ENCODE measurements at places on chromosomes 5 and 9.

DNA sequence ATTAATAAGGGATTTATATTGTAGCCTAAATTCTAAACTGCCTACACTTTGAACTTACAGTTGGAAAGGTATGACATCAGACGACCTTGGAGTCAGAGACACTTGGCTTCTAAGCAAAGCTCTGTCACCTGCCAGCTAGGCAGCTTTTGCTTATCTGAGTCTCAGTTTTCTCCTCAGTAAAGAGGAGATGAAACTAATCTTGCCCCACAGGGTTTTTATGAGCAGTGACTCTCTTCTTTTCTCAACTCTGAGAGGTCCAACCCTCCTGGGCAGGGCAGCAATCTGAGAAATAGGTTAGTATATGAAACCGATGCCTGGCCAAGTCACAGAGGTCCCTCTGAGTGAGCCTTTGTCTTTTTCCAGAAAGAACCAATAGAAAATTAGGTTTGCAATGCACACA is 53.9 kb downstream of the WDR36 start:
- DNase-seq, result no peak

DNA sequence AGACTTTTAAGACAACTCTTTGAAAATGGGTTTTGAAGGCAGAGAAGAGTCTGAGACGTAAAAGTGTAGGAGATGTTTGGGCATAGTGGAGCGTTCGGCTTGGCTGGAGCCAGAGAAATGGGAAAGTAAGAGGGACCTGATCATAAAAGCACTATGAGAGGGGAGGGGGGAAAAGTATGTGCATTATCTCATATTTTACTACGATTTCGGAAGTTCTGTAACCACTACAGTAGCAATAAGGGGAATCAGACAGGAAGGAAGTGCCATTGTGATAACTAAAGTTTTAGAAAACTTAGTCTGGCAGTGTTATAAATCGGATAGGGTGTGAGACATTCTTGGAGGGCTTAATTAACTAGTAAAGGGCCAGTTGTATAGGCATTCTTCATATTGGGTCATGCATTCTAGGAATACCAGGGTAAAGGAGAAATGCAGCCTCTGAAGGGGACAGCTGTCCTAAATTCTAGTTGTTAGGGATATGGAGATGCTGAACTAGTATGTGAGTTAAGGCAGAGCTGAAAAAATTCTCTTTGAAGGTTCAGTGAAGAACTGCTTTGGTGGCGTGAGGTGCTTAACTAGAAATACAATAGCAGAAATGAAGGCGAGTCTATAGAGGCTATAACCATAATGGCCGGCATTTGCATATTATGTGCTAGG is 83.8 kb upstream of the FREM1 start:
- no peak for DNase-seq

GRCh38 chr5:88207575-88207974 is 61.1 kb downstream of the TMEM161B start:
- no peak for DNase-seq

GRCh38 chr5:72417333-72418062 is 89.7 kb downstream of the ZNF366 start:
- DNase-seq, result no peak

- DNase-seq, result no peak
These were observed 30.3 kb upstream of the MAST4 start for GRCh38 chr5:66565878-66566277.

DNA sequence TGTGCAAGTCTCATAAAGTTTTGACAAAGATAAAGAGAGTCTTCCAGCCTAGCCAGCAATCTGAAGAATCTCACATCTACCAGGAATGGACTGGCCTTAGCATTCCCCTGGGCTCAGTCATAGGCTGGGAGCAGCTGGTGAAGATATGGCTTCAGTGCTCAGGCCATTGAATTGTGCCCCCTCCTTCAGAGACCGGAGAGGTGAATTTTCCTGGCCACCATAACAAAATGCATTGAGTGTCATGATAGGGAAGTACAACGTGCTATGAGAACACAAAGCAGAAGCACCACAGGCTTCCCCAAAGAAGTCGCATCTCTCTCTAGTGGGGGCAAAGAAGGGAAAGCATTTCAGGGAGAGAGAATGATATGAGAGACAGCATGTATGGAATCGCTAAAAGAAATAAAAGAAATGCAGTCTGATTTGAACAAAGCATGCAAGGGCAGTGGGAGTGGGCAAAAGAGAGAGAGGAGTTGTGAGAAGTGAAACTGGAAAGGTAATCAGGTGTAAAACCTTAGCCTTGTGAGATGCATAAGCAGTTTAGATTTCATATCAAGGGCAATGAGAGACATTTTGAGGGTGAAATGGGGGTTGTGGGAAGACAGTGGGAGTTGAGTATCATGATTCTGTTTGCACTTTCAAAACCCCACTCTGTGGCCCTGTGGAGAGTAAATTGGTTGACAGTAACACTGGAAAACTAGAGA is 57.1 kb upstream of the NMUR2 start:
- DNase-seq, result no peak

- no peak for DNase-seq
These were observed 134.3 kb downstream of the MEF2C start for GRCh38 chr5:88748666-88749065.

- DNase-seq, result no peak
These were observed 1.1 kb upstream of the SNCAIP start for GRCh38 chr5:122310889-122311288.

DNA sequence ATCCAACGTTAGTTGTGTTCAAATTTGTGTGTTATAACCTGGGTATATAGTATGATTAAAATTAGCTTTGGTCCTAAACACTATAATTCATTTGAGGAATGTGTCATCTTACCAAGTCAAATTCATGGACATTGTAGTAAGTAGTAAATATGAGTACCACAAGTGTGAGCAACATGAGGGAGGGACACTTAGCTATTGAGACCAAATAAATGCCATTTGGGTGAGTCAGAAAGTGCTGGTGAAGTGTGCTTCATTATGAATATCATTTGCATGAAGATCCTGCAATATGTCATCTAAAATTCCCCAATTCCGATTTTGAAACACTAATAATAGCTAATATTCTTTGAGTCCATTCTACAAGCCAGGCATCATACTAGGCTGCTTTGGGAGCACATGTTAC is 336.7 kb upstream of the KIF2A start:
- DNase-seq, result no peak

DNA sequence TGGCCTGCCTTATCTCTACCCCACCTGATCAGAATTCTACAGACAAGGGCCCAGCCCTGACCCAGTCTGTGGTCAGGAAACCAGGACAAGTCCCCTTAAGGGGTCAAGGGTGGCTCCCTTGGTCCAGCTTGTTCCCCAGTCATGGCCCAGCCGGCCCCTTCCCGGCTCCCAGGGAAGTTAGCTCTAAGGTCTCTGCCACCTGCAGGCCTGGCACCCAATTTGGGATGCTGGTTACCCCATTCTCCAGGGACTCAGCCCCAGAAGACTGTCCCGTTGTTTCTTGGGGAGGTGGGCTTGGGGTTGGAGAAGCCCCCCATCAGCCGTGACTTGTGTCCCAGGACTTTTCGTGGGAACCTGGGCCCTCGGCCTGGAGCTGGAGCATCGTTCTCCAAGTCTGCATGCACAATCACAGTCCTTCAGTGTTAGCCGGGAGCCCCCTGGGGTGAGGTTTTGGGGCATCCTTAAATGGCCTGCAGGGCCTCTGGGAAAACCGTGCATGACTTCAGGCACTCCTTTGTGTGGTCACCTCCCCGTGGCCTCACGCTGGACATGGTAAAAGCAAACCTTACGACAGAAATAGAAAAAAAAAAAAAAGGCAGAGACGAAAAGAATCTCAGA is 150.8 kb upstream of the PHYKPL start:
- DNase-seq, result no peak

GRCh38 chr5:3337812-3338541 is 257.7 kb upstream of the IRX1 start:
- no peak for DNase-seq

GRCh38 chr9:130942679-130943078 is 3.6 kb upstream of the FIBCD1 start:
- no peak for DNase-seq

DNA sequence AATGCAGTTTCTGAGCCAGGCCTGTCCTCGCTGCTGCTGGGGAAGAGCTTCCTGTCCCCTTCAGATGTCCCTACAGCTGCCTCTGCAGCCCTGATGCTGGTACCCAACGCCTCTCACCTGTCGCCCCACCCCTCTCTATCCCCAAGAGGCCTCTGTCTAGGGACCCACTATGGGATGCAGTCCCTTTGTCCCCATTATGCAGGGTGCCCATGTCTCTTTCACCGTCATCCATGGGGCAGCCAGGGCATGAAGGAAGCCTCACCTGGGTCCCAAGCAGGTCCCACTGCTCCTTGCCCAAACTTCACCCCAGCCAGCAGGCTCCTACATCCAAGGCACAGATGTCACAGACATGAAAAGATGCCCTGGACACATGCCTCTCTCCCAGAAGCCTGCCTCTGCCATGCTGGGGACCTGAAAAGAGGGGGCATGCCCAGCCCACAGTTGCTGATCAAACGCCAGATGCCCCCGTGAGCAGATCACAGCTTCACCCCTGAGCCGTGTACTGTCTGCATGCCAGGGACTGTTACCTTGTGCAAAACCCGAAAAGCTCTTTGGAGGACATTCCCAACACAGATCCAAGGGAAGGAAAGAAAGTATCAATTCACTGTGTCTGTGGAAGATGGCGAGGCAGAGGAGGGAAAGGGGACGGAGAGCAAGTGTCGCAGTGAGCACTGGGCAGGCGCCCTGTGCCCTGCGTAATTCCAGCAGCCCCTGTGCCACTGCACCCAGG is 81.0 kb downstream of the ADAMTS2 start:
- DNase-seq, result peak; percentile 24

- no peak for DNase-seq
These were observed 417.7 kb downstream of the GADD45G start for GRCh38 chr9:90022474-90022873.

- DNase-seq, result no peak
These were observed 35.9 kb downstream of the TENT4A start for GRCh38 chr5:6749026-6749716.

DNA sequence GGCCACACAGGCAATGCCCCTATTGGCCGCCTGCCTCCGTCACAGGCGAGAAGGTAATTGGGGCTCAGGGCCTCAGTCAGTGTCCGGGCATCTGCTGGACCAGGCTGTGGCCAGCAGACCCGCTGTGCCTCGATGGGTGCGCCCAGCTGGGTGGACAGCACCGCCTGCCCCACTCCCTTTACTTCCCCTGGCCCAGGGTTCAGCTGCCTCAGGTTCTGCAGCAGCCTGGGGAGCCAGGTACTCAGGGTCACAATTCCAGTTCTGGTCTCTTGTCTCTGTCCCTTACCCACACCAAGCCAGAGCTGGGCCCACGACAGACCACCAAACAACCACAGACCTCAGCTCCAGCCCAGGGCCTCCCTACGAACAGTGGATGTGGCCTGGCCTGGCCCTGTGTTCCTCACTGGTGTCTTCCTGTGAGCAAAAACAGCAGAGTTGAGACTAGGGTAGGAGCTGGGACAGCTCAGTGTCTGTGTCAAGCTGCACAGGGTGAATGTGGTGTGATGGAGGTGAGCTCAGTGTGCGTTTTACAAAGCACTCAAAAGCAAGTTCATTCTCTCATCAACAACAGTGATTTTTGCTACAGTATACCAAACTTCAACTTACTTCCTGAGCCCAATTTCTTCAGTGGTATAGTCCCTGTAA is 33.4 kb upstream of the SUSD3 start:
- no peak for DNase-seq

GRCh38 chr5:75089137-75089536 is 36.8 kb upstream of the GCNT4 start:
- no peak for DNase-seq

- no peak for DNase-seq
These were observed 907 bp upstream of the NR2F1 start for GRCh38 chr5:93582167-93582462.

DNA sequence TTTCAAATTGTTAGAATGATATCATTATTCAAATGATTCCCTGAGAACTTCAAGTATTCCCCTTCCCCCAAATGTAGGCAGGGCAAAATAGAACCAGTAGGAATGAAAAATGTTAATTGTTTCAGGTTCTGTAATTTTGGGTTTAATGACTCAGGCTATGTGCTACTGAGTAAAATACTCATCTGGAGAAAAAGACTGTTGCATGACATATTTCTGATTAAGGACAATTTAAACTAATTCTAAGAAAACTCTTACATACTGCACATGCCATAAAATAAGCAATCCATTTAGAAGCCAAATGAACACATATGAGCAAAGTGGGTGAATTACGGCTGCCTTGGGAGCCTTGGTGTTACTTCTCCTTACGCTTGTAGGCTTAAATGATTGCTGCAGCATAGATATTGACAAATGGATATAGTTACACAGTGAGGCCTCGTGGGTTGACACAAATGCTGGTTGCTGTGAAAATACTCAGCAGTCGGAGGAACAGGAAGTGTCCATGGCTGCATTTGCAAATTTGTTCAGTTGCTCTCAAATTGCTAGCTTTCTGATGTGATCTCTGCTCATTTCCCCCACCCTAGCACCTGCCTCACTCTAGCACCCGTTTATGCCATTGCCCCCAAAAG is 174.9 kb upstream of the DMAC1 start:
- no peak for DNase-seq

- DNase-seq, result no peak
These were observed 14.6 kb downstream of the IL33 start for GRCh38 chr9:6230037-6230780.

- no peak for DNase-seq
These were observed 179.5 kb upstream of the TARS1 start for GRCh38 chr5:33261305-33261704.

DNA sequence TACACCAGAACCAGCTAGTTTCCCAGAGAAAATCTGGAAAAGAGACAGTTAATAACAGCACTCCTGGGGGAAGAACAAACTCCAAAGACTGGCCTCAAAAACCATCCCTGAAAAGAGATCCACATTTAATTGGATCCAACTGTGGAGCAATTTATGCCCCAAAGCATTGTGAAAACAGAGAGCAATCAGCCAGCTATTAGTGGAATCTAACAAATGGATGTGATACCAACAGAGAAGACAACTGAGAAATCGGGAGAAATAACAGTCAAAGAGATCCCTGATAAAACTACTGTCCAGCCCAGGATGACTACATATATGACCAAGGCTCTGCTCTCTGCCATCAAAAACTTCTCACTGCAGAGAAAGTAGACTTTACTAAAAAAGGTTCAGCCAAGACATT is 40.5 kb upstream of the TRIO start:
- no peak for DNase-seq

GRCh38 chr5:96649681-96650540 is 12.3 kb upstream of the CAST start:
- no peak for DNase-seq

GRCh38 chr5:138597661-138598400 is 22.6 kb upstream of the HSPA9 start:
- no peak for DNase-seq

GRCh38 chr5:91255396-91256141 is 127.5 kb downstream of the ARRDC3 start:
- DNase-seq, result no peak

All from left lobe of liver (tissue), 2 donors.